ENCODE measurements at places on chromosomes 2 and 18.

GRCh38 chr2:55965966-55966365 is 42.4 kb upstream of the EFEMP1 start:
- DNase-seq: no peak

DNA sequence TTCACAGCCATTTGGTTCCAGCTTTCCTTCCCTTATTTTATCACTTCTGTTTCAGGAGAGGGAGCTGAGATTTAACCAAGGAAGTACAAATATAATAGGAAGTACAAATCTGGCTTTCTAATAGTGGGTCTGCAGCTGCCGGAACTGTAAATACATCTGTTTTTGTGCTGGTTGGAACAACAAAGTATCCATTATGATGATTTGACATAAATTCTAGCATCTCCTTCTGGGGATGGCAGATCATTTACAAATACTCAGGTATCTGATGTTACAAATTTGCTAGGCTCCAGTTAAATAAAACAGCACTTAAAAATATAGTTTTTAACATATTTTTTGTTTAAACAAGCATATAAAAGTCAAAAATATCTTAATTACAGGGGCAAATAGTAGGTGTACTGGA is 131.3 kb upstream of the SMIM21 start:
- no peak for DNase-seq

DNA sequence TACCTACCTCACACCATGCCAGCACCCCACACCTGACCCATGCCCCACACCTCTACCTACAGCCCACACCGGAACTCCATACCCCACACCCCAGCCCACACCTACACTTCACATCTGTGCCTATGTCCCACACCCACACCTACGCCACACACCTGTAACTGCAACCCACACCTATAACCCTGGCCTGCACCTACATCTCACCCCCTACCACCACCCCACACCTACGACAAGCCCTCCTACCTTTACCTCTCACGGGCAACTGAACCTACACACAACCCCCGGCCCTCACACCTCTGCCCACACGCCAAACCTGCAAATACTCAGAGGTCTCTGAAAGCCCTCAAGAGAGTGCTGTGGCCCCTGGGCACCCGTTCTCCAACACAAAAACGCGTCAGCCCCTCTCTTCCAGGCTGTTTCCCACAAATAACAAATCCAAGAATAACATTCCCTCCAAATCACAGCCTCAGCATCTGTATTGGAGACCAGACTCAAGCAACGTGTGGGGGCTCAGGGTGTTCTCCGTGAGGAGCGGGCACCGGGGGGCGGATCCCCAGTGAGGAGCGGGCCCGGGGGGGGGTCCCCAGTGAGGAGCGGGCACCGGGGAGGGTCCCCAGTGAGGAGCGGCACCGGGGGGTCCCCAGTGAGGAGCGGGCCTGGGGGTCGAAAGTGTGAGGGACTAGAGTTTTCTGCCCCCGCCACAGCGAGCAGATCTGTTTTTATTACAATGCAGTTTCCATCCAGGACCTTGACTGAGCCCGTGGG is 33.4 kb downstream of the SLC66A2 start:
- no peak for DNase-seq

DNA sequence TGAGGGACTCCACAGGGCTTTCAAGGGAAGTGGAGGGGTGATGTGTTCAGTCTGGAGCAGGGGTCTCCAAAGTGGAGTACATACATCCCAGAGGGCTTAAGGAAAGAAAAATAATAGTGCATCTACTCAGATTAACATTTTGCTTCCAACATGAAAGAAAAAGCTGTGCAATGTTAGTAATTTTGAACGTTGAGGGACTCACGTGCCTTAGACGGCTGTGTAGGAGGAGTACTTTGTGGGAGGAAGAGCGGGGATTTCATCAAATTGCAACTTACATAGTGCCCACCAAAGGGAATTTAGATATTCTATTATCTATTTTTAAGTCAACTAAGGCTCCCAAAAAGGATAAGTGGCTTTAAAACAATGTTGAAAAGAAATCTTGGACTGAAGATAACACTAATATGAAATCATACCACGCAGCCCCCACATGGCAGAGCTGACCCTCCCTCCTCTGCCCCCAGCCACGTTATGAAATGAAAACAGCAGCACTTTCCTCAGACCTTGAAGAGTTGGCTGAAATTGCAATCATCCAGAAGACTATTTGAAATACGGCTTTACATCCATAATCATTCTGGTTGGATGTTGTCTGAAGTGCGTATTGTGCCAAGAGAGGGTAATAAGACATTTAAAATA is 42.9 kb downstream of the MEX3C start:
- DNase-seq: no peak

Data from NCI-H1092 (cell line).